Immature natural killer cell (primary cell): ENCODE measurements at places on chromosomes 7 and 10. TPM values are rescaled to one million over a fixed set of nuclear protein-coding genes. Genes with fewer than 3 reads are reported as not detected.

- peaks cover 15% of the 10 kb centered on the region for H3K4me1 ChIP-seq
- H3K4me3 ChIP-seq: peak overlapping the region; percentile 48
- peak; percentile 20 for DNase-seq
- H3K36me3 ChIP-seq: no peaks in the 10 kb centered on the region
- no peaks in the 10 kb centered on the region for H3K27me3 ChIP-seq
These were observed 150.1 kb upstream of the KLF6 start for GRCh38 chr10:3935141-3935540.

DNA sequence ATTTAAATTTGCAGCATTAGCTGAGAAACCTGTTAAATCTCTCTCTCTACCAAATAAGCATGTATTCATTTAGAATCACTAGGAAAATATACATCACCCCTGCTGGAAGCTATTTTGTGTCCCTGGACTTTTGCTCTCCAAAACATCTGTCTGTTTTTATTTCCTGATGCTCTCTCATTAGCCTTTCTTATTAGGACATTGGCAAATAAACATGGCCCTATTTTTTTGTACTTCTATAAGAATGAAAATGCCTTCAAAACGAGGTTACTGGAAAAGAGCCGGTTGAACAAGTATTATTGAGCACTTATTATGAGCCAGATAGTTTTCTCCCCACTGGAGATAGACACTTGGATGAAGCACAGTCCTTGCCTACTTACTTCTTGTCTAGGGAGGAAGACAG, 206.9 kb downstream of the GALNT17 start:
- no peaks in the 10 kb centered on the region for H3K27me3 ChIP-seq
- no peaks in the 10 kb centered on the region for H3K4me1 ChIP-seq
- no peak overlapping the region for H3K4me3 ChIP-seq

DNA sequence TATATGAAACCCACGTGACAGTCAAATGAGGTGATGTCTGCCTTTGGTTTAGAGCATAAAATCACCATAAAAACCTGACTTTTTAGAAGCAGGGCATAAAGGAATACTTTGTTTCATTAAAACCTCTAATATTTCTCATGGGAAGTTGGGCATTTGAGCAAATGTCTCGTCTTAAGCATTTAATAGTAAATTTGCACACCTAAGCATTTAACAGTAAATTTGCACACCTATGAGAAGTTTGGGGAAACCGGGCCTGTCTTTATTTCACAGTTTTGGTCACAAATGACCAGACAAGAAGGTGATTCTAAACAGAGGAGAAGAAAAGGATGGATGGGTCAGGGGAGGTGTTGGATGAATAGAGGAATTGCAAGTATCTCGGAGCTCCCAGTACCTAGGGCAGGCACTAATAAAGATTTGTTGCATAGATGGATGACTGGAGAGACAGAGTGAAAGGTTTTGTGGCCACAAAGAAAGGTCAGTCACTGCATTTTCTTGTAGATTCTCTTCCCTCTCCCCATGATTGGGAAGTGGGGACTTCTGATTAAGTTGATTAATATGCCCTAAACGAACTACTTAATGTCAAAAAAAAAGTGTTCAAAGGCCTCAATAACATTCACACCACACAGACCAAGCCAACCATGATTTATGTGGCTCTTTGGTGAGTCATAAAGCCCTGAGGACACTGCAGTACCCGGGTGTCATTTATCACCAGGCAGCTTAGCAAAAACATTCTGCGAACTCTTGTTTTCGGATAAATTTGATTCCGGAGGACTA, 158.2 kb downstream of the SPAG6 start:
- peak overlapping the region; percentile 61 for H3K27ac ChIP-seq
- peaks cover 70% of the 10 kb centered on the region for H3K4me1 ChIP-seq
- H3K4me3 ChIP-seq: no peak overlapping the region
- peaks cover 3% of the 10 kb centered on the region for H3K27me3 ChIP-seq

GRCh38 chr7:83388436-83388835, 225.8 kb upstream of the PCLO start:
- no peaks in the 10 kb centered on the region for H3K36me3 ChIP-seq
- H3K4me1 ChIP-seq: no peaks in the 10 kb centered on the region
- no peak for DNase-seq

GRCh38 chr7:151899513-151900360, 22.8 kb upstream of the PRKAG2 start:
- H3K27me3 ChIP-seq: peaks cover 2% of the 10 kb centered on the region
- H3K27ac ChIP-seq: peak overlapping the region; percentile 25
- no peak overlapping the region for H3K4me3 ChIP-seq
- H3K4me1 ChIP-seq: no peaks in the 10 kb centered on the region
- no peaks in the 10 kb centered on the region for H3K36me3 ChIP-seq

The SRGN gene
- polyA plus RNA-seq: 1,240 TPM
